ELR (cell line): ENCODE measurements at places on chromosomes 11 and 22.

GRCh38 chr11:13669544-13670488 is 1.3 kb downstream of the FAR1 start:
- DNase-seq: peak; percentile 9

DNA sequence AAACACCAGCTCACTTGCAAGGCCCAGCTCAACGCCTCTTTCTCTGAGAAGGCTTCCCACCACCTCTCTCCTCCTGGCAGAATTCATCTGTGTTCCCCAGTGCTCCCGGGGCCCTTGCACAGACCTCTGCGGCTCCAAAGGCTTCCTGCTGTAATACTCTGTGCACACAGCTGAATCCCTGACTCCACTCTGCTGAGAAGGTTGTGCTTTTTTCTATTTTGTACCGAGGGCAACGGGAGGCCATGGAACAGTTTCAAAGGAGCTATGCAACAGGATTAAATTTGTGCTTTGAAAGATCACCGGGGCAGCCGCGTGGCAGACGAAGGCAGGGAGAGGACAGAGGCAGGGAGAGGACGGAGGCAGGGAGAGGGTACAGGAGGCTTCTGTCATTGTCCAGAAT is 49.2 kb upstream of the SYT7 start:
- DNase-seq: no peak

- no peak for DNase-seq
Observed at GRCh38 chr11:125201525-125202141, 37.1 kb downstream of the PKNOX2 start.

DNA sequence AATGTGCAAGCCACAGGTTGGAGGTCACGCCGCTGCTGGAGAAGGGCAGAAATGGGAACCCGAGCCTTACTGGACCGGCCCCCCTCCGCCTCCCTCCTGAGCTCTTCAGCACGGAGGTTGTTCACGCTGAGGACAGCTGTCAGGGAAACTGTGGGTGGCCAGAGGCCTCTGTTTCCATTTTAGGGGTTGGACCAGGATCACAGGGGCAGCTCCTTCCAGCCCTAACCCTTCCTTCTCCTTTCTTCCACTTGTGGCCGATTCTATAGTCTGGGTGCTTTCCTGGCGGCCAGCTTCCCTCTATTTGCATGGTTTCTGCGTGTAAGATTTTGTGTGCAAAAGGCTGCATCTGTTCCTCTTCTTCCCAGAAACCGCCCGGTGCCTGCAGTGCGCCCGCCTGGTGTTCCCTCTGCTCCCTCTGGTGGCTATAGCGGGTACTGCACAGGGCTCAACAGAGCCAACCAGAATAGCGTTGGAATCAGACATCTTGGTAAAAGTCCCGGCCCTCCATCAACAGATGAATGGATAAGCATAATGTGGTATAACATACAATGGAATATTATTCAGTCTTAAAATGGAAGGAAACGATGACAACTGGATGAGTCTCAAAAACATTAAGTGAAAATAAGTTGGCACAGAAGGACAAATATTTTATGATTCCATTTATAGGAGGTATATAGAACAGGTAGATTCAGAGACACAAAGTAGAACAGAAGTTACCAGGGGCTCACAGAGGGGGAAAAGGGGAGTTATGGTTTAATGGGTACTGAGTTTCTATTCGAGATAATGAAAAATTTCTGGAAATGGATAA is 8.4 kb upstream of the SLC22A8 start:
- peak; percentile 77 for DNase-seq

DNA sequence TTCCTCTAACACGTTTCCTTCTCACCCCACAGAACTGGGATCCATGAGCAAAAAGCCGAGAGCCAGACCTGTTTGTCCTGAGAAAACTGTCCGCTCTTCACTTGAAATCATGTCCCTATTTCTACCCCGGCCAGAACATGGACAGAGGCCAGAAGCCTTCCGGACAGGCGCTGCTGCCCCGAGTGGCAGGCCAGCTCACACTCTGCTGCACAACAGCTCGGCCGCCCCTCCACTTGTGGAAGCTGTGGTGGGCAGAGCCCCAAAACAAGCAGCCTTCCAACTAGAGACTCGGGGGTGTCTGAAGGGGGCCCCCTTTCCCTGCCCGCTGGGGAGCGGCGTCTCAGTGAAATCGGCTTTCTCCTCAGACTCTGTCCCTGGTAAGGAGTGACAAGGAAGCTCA is 24.0 kb downstream of the CD5 start:
- DNase-seq: no peak
